Naive thymus-derived CD4-positive, alpha-beta T cell (primary cell): ENCODE measurements at places on chromosomes 1 and 21. TPM values are rescaled to one million over a fixed set of nuclear protein-coding genes. Genes with fewer than 3 reads are reported as not detected.
A peak's percentile ranks its signal among the peaks of the same experiment; 100 is the strongest.

Gene CYP4A11
- total RNA-seq = not detected

DNA sequence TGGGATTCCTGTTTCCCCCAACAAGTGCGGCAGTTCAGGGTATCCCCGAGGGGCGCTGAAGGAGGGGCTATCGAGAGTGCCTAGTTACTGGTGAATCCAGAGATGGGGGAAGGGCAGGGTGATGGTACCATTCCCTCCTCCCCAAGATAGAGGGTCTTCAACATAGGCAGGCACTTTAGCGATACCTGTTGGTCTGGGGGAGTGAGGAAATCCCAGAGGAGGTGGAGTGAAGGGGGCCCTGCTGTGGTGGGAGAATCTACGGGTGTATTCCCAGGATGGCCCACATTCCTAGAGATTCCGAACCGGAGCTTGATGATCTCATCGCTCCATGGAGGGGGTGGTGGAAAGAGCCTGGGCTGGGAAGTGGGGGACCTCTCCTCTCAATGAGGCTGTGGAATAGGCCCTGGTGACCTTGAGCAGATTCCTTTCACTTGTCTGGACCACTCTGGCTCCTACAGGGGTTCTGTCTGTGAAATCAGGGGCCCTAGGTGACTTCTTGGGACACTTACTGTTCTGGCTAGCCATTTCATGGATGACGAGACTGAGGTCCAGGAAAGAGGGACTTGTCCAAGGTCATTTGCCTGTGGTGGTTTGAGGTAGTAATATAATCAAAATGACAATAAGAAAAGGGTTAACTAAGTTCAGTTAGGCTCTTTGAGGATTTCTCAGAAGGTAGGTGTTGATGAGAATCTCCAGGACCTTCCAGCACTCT is 52.7 kb upstream of the SYNC start:
- H3K4me1 ChIP-seq = peaks cover 10% of the 10 kb centered on the region
- H3K27me3 ChIP-seq = no peaks in the 10 kb centered on the region
- no peak overlapping the region for H3K4me3 ChIP-seq
- H3K36me3 ChIP-seq = no peaks in the 10 kb centered on the region
- H3K27ac ChIP-seq = no peak overlapping the region
- DNase-seq = no peak

GRCh38 chr1:197066719-197067456 is at the start of gene F13B:
Gene F13B (minus strand): TSS chr1:197067260. CDS start chr1:197067223, 37 bp downstream.
- H3K36me3 ChIP-seq = no peaks in the 10 kb centered on the region
- no peaks in the 10 kb centered on the region for H3K4me1 ChIP-seq
- no peak for DNase-seq

DNA sequence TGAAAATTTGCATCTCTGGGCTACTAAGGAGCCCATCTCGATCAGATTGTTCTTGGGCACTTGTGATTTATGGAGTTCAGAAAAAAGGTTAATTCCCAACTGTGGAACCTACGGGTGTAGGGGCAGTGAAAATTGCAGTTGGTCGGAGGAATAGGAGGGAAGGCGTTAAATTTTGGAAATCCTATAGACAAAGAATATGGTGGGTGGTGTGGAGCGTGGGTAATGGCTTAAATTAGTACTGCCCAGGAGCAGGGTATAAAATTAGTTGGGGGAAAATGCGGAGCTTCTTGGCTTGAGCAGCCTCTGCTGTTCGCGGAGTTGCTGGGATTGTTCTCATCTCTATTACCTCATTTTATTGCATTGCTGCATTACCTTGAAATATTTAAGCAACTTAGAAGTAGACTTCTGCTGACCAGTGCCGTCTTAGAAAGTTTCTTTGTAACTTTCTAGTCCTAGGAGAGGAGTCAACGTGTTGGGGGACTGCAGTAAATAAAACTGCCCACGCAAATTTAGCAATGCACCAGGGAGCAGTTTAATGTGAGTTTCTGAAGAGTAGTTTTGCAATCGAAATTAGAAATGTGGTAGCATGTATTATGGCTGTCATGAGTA is 514 bp downstream of the S1PR1 start:
- DNase-seq = no peak
- peak overlapping the region; percentile 95 for H3K4me3 ChIP-seq
- peaks cover 43% of the 10 kb centered on the region for H3K36me3 ChIP-seq
- H3K4me1 ChIP-seq = peaks cover 39% of the 10 kb centered on the region
- H3K27ac ChIP-seq = peak overlapping the region; percentile 94
